ENCODE measurements at places on chromosomes 4 and X.

- no peak overlapping the region for H3K27ac ChIP-seq
- H3K36me3 ChIP-seq: no peaks in the 10 kb centered on the region
- no peaks in the 10 kb centered on the region for H3K27me3 ChIP-seq
- H3K4me3 ChIP-seq: no peak overlapping the region
- DNase-seq: no peak
- H3K4me1 ChIP-seq: no peaks in the 10 kb centered on the region
Observed at GRCh38 chr4:158182736-158183135, 9.9 kb upstream of the GASK1B start.

GRCh38 chr4:141329174-141329569 lies 108.5 kb downstream of the ZNF330 start:
- H3K36me3 ChIP-seq: no peaks in the 10 kb centered on the region
- no peaks in the 10 kb centered on the region for H3K27me3 ChIP-seq
- DNase-seq: no peak
- peaks cover 6% of the 10 kb centered on the region for H3K4me1 ChIP-seq

- no peaks in the 10 kb centered on the region for H3K36me3 ChIP-seq
- no peak overlapping the region for H3K4me3 ChIP-seq
- no peaks in the 10 kb centered on the region for H3K4me1 ChIP-seq
- no peak for DNase-seq
- no peak overlapping the region for H3K27ac ChIP-seq
- no peaks in the 10 kb centered on the region for H3K27me3 ChIP-seq
Observed at GRCh38 chr4:73776321-73776729, 36.0 kb downstream of the CXCL8 start.

- H3K27me3 ChIP-seq: no peaks in the 10 kb centered on the region
- DNase-seq: no peak
- H3K4me3 ChIP-seq: no peak overlapping the region
Observed at GRCh38 chr4:83454686-83455085, 937 bp downstream of the HELQ start.

- H3K36me3 ChIP-seq: no peaks in the 10 kb centered on the region
- no peaks in the 10 kb centered on the region for H3K27me3 ChIP-seq
- no peak for DNase-seq
Observed at GRCh38 chrX:38770152-38770551, 31.1 kb upstream of the MID1IP1 start.

GRCh38 chrX:48025561-48025960 lies 18.8 kb downstream of the SPACA5 start:
- H3K4me3 ChIP-seq: no peak overlapping the region
- no peak overlapping the region for H3K27ac ChIP-seq
- H3K36me3 ChIP-seq: no peaks in the 10 kb centered on the region
- no peaks in the 10 kb centered on the region for H3K4me1 ChIP-seq

DNA sequence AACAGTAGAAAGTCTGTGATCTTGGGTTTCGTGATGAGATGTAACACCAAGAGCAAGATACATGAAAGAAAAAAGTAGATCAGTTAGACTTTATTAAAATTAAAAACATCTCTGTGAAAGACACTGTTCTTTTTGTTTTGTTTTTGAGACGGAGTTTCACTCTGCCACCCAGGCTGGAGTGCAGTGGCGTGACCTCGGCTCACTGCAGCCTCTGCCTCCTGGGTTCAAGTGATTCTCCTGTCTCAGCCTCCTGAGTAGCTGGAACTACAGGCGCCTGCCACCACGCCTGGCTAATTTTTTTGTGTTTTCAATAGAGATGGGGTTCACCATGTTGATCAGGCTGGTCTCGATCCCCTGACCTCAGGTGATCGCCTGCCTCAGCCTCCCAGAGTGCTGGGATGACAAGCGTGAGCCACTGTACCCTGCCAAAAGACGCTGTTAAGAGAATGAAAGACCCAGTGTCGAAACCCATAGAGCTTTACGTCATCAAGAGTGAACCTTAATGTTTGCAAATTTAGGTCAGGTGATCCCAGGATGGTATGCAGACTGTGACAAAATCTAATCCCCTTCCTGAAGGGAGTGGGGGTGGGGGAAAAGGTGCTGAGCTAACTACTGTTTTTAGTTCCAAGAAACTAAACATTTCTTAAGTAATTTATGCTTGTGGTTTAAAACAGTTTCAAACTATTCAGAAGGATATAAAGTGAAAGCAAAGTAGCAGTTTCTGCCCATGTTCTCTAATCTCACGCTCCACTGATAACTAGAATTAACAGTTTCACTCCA lies 8.0 kb downstream of the OFD1 start:
- no peaks in the 10 kb centered on the region for H3K27me3 ChIP-seq
- H3K4me1 ChIP-seq: no peaks in the 10 kb centered on the region
- peaks cover 59% of the 10 kb centered on the region for H3K36me3 ChIP-seq
- no peak for DNase-seq

Measured in neuronal stem cell (in vitro differentiated cells).